ENCODE measurements at places on chromosomes 4 and X.
A peak's percentile ranks its signal among the peaks of the same experiment; 100 is the strongest.

- no peak for DNase-seq
Observed at GRCh38 chr4:58507079-58507478, 1396.9 kb upstream of the IGFBP7 start.

DNA sequence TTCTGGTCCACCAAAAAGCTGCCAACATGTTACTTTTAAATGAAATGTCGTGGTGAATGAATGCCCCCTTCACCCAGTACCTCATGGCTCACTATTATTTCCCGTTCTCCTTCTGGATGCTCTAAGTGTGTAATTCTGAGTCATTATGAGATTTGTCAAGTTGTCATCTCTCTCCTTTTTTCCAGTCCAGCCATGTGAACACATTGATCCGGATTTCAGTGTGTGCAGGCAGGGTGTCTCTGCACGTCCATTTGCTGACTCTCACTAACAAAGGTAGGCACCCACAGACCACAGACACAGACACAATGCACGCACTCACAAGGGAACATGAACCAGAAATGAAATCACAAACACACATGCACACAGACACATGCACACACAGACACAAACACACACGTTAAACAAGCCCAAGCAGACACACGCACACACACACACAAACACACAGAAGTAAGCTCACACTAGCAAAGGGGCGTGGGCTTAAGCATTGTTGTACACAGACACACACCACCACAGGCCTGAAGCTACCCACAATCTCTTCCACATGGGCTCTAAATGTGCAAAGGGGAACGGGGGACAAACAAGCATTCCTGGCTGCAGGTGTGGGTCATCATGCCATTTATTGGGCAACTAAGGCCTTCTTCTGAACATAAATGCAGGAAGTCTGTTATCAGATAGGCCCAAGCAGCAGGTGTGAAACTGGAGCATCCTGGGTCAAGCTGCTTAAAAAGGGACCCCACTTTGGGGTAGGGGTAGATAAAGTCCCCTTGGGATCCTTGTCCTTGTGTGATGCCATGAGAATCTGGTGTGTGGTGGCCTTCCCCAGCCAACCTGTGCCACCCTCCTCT is 58.1 kb downstream of the NBDY start:
- no peak for DNase-seq

DNA sequence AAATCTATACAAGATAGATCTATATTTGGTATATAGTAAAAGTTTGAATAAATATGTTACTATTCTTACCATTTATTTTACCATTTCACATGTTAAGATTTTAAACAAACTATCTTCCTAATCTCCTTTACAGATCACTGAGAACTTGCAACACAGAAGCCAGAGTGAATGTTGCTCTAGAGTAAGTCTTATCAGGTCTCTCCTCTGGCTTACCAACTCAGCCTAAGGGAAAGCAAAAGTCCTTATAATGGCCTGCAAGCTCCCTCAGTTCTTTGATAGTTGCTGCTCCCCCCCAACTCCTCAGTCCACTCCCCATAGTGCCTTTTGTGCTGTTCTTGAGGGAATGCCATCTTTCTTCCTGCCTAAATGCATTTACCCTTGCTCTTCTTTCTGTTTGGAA is 25.7 kb upstream of the SLC7A11 start:
- no peak for DNase-seq

GRCh38 chrX:30888526-30889146 is 418 bp downstream of the TAB3 start:
- DNase-seq, result no peak

- peak; percentile 53 for DNase-seq
Observed at GRCh38 chrX:45070116-45071007, 130.3 kb downstream of the DIPK2B start.

- DNase-seq, result no peak
Observed at GRCh38 chrX:149568701-149569296, 18.5 kb downstream of the MAGEA9B start.

DNA sequence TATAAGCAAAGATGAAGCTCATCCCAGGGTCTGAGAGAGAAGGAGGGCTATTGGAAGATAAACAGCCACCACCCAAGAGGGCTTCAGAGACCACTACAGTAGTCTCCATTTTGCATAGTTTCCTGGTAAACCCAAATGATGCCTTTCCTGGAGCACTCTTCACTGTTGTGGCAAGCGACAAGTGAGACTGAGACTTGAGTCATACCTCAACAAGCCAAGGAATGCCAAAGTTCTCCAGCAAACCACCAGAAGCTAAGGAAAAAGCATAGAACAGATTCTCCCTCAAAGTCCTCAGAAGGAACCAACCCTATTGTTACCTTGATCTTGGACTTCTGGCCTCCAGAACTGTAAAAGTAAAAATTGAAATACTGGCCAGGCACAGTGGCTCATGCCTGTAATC is 65.9 kb downstream of the LARP7 start:
- no peak for DNase-seq

DNA sequence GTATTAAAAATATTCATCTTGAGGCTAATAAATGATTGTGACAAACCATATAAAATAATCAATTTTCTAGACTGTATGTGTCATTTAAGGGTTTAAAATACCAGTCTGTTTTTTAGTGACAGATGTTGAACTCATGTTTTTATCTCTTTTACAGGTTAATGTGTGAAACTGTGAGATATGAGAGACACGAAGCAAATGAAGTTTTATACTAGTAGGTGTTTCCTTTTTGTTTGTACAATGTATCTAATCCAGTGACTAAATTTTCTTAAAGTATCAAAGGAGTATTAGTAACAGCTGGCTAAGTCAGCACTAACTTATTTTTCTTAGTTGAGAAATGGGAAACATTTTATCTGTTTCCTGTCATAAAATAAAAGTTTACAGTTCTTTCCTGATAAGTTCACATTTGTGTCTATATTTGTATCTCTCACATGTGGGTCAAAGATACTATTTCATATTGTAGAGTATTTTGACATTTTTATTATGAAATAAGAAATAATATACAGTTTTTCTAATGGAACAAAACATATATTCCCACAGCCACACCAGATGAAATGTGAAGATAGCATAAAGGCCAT is 90.3 kb downstream of the RAPGEF2 start:
- no peak for DNase-seq

GRCh38 chrX:86013792-86014191 is 33.6 kb downstream of the CHM start:
- DNase-seq, result no peak

DNA sequence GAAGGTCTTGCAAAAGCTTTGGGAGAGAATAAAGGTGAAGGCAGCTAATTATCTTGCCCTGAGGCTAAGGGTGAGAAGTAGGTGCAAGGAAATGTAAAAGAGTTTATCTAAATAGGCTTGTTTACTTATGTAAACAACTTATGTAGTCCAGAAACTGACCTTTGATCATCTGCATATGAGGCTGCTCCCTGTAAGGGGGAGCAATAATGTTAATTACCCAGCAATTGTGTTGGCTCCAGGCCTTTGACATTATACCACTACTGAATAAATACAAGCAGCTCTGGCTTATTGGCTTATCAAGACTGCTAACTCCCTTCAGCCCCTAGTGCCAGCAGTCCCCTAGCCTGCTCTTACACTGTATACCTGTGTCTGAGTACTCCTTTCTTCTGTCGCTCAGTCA is 303.7 kb upstream of the GNPDA2 start:
- DNase-seq, result no peak

GRCh38 chrX:42129022-42129940 is 205.9 kb upstream of the CASK start:
- DNase-seq, result peak; percentile 1

DNA sequence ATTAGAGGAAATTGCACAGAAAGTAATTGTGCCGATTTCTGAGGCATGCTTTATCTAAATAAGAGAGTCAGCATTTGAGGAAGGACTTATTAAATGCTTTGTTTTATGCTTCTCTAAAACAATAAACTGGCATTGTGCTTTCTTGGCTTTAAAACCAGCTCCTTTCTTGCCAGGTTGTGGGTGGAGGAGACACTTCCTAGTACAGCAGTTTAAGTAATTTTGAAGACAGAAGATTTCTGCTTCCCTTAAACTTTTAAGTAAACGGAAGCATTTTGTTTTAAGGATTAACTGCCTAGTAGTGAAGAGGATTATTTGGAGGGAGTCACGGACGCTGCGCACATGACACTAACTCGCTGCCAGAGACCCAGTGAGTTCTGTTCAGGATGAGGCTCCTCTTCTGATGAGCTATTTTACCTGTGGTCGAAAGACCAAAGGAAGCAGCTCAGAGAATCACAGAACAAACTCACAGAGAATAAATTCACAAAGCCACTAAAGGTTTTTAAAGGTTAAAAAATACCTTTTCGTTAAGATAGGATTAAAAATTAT is 169.5 kb downstream of the TLL1 start:
- no peak for DNase-seq

- peak; percentile 17 for DNase-seq
Observed at GRCh38 chr4:125091-125771, 930 bp downstream of the ZNF718 start.

- DNase-seq, result no peak
Observed at GRCh38 chrX:23954396-23954795, 46.6 kb downstream of the CXorf58 start.

DNA sequence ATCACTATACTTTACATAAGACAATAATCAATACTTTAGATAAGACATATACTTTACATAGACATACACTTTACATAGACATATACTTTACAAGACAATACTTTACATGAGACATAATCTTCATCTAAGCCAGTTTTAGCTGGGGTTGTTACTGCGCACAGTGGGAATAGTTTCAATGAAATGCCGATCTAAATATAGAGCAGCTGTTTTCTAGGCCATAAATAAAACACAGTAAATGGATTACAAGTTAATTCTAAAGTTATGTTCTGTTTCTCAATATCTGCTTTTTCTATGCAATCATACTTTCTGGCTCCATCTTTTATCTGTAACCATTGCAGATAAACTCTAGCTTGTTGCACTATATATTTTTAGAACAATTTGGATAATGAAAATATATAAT is 1470.6 kb upstream of the PABPC4L start:
- no peak for DNase-seq

- DNase-seq, result no peak
Observed at GRCh38 chr4:143486314-143486713, 27.2 kb upstream of the SMARCA5 start.

GRCh38 chr4:93237521-93237920 is 591.0 kb upstream of the ATOH1 start:
- no peak for DNase-seq

DNA sequence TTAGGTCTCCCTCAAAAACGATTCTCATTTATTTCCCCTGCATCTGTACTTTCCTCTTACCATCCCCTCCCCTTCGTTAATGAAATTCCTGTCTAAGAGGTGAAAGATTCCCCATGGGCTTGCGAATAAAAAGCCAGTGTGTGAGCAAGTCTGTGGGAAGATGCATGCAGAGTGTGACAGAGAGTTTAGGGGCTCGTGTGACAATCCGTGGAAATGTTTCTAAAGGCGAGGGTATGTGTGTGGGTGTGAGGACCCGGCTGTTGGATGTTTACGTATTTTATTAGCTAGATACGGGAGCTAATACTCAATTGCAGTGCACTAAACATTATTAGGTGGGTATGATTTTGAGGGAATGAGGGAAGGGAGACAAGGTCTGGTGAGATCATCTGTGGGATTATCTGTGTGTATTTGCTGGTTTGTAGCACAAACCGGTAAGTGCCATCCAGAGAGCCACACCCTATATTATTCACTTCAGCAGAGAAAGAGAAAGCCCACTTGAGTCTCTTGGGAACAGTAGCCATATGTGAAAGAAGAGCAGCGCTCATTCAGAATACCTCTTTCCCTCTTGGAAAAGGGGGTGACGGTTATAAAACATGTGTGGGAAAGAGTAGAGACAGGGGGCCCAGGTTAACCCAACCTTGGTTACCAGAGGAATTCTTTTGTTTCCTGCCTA is 893 bp upstream of the HOPX start:
- DNase-seq, result no peak

DNA sequence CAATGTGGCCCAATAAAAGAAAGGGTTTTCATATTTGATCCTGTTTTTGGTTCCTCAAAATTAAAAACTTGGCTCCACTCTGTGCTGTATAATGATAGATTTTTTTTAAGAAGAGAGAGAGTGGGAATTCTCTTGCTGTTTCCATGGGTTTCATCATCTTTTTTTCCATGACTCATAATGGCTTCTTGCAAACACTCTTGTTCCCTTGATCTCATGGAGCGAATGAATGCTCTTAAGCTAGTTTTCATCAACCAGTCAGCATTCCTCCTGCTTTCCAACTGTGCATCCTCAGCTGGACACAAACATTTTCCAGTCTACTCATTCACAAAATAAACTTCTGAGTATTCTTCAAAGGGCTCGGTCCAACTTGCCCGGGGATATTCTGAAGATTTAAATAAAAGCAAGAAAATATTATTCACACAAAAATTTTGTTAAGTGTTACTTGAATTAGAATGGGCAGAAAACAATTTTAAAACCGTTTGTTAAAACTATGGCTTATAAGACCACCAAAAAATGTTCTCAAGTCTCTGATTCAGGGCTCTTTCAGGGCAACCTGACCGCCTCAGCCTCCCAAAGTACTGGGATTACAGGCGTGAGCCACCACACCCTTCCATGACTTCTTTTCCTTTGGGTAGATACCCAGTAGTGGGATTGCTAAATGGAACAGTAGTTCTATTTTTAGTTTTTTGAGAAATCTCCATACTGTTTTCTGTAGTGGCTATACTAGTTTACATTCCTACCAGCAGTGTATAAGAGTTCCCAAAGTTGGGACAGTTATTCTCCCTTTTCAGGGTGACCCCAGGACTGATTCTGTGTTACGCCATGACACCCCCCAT is 64.7 kb downstream of the TMEM156 start:
- no peak for DNase-seq

- DNase-seq, result no peak
Observed at GRCh38 chr4:67892253-67892652, 8.5 kb upstream of the TMPRSS11D start.

GRCh38 chr4:658681-659667 is 15.1 kb downstream of the ATP5ME start:
- DNase-seq, result no peak

DNA sequence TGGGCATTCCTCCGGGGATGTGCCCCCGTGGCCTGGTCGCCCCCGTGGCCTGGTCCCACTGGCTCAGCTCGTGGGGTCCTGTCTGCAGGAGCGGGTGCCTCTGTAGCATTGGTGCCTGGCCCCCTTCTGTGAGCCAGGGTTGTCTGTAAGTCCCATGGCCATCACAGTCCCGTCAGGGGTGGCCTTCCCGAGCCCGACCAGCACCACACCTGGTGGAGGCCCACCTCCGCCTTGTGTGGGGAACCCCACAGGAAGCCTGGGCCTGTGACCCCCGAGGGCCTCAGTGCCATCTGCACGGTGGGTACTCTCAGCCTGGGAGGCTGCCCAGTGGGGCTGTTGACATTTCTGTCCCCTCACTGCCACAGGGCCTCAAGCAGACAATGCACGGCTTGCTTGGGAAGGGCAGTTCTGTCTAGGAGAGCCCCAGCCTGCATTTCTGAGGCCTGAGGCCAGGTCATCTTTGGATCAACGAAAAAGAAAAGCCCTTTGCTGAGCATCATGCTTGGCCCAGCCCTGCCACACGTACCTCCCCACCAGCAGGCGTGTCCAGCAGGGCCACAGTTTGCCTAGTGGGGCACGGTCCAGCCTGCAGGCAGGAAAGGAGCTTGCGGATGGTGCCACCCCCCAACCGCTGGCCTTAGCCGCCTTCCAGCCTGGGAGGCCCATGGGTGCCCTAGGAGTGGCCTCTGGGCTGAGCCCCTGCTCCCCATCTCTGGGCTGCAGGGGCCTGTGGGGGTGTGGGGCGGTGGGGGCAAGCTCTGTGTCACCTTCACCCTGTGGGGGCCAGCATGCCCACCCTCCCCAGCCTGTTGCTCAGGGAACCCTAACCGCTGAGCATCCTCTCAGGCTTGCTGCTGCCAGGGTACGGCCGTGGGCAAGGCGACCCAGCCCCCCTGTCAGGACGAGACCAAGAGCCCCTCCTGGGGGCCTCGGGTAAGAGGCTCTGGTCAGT is 23.2 kb downstream of the NKX1-1 start:
- DNase-seq, result no peak

GRCh38 chrX:38142610-38143009 is 78.1 kb downstream of the SRPX start:
- DNase-seq, result no peak
